ENCODE measurements at places on chromosomes 7 and 10. TPM values are rescaled to one million over a fixed set of nuclear protein-coding genes. Genes with fewer than 3 reads are reported as not detected.

MINPP1 gene
- 5.0 TPM for total RNA-seq

GRCh38 chr7:55641811-55642210 lies 69.5 kb upstream of the VOPP1 start:
- DNase-seq: no peak

GOLGA7B gene
- total RNA-seq: not detected

DNA sequence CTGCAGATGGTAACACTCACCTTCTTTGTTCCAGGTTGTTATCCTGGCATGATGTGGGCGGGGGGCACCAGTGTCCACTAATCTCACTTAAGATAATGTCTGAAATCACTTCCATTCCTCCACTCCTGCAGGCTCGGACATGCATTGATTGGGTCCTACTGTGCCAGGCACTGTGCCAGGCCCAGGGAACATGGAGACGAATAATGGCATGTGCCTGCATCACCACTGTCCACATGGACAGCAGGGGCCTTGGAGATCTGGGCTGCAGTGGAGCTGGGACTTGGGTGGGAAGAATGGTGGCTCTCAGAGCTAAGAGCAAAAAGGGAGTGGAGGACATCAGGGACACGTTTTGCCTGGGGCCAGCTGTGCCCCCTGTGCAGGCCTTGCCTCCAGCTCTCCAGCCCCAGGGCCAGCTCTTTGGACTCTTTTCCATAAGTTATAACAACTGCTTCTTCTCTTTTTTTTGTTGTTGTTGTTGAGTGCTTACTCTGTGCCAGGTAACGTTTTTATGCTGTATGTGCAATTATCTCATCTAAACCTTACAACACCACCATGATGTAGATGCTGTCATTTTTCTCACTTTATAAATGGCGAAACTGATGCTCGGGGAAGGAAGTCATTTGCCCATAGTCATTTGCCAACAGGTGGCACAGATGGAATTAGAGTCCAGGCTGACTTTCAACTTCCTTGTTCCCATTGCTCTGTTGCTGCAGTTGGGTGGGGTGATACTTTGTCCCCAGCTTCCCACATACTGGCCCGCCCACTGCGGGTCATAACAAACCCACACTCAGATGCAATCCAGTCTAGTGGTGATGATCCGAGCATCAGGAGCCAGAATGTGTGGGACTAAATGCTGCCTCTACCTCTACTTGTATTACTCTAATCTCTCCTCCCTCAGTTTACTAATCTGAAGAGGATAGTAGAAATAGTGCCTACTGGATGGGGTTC lies 19.1 kb downstream of the PLPP4 start:
- no peak for DNase-seq

DNA sequence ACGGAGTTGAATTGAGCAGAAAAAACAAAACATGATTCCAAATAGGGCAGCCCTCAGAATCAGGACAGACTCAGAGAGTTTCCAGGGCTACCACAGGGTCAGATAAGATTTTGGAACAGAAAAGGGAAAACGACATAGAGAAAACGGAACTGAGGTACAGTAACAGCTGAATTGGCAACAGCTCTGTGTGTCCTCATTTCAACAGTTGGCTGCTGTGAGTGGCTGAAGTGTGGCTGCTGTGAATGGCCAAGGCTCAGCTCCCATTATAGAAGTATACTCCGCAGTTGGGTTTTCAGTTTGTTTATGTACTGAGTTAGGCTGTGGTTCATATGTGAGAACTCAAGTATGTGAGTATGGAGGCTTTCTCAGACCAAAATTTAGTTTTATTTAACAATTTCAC lies 32.0 kb downstream of the ANTXRL start:
- DNase-seq: no peak

DNA sequence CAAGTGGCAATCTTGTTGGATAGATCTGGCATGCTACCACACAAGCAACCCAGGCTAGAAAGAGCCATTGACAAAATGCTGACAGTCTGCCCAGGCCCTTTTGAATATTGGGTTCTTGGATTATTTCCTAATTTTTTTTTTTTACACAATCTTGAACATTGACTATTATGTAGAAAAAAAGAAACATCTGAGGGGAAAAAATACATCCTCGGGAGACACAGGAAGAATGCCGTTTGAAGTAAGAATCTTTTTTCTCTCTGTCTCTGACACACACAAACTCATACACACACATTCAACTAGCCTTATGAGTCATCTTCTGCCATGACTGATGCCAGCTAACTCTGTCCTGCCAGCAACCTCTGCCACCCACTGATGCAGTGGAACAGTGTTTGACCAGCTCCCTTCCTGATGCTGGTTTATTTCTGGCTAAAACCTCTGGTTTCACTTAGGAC lies 47.2 kb downstream of the SORBS1 start:
- DNase-seq: no peak

LBX1 gene
- not detected for total RNA-seq

DNA sequence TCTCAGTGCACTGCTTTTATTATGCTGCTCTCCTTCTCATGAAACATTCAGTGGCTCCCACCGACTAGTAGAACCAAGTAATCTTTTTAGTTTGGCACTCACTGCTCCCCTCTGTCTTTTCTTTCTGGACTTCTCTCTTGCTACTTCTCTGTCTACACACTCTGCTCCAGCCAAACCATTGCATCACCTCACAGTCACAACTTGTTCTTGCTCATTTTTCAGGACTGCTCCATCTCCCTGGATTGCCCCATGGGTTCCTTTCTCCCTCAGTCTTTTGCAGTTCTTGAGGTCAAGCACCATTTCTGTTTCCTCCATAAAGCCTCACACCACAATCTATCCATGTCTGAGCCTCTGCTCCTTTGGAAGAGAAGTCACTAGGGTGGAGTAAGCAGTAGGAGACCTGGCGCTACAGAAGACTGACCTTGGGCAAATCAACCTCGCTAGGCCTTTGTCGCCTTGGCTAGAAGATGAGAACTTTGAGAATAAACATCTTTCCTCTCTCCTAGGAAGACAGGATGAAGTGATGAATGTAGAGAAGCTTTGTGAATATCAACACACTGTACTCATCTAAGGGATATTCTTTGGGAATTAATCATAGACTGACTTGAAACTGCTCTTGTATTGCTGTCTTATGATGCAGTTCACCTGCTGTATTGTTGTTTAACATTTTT lies 186.2 kb downstream of the LRMDA start:
- DNase-seq: no peak

DNA sequence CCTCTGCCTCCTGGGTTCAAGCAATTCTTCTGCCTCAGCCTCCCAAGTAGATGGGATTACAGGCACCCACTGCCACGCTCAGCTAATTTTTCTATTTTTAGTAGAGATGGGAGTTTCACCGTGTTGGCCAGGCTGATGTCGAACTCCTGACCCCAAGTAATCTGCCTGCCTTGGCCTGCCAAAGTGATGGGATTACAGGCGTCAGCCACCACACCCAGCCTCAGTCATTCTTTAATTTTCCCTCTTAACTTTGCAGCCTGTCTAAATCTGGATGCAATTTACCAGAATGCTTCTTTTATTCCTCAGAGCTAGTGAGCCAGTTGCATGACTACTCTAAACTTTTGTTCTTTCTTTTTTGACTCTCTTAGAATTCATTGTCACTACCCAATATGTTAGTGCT lies 90.5 kb upstream of the CSTF2T start:
- DNase-seq: no peak

GRCh38 chr10:110175406-110175805 lies 32.0 kb upstream of the MXI1 start:
- DNase-seq: no peak

DNA sequence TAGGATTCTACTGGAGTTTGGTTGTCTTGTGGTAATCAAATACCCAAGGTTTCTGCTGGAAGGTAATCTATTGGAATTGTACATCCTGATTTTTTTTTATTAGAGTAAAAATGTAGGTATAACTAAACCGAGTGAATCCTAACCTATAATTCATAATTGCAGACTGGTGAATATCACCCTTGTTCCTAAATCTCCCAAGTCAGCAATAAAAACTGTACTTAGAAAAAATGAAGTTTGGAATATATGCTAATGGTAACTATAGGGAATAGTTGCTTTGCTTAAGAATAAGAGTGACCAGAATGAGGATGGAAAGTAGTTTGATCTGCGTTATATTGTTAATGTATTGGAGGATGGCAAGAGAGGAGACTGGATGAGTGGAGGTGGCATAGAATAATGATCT lies 10.7 kb upstream of the FZD8 start:
- no peak for DNase-seq

- DNase-seq: no peak
Measured at GRCh38 chr7:102890292-102890970, 22.4 kb upstream of the LRRC17 start.

DNA sequence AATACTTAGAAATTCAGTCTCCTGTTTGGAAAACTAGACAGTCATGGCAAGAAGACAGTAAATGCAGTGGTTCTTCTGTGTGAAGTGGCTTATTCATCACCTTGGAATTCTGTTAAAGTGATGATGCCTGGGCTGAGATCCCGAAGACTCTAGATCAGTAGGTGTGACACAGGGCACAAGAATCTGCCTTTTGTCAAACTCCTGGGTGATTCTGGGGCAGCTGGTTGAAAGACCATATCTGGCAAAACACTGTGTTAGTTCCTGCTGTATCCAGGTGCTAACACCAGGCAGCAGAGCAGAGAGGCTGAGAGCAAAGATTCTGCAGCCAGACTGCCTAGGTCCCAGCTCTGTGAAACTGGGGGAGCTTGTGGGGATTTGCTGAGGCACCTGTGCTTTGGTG lies 26.5 kb downstream of the MRC1 start:
- no peak for DNase-seq

DNA sequence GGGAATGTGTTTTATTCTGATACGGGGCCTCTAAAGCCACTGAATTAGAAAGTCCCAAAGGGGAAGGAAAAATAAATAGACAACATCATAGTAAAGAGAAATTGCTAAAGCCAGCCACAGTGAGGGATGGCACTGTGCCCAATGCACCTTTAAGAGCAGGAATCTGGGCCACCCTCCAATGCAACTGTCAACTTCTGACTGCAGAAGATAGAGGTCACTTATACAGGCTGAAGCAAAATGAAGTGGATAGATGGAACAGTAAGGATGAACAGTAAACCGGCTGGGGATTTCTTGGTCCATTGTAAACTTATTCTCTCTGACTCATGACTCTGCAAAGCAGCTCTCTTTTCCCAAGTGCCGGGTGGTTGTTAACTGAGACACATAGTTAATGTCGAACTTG lies 54.0 kb upstream of the KCNIP2 start:
- peak; percentile 47 for DNase-seq

PTPRE gene
- total RNA-seq: 15.1 TPM

DNA sequence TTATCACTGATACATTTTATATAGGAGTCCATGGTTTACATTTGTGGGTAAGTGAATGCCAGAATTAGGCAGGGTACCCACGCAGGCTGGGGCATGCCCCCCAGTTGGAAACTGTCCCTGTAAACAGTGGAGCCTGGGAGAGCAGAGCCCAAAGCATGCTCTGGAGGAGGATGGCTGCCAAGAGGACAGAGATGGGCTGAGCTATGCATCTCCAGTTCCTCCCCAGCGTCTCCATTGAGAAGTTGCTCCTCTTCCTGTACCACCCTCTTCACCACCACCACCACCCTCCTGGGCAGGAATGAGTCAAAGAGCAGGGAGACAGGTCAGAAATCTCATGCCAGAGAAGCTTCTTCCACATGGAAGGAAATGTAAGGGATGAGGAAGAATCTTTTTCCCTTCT lies 67.7 kb upstream of the KMT2E start:
- no peak for DNase-seq

DNA sequence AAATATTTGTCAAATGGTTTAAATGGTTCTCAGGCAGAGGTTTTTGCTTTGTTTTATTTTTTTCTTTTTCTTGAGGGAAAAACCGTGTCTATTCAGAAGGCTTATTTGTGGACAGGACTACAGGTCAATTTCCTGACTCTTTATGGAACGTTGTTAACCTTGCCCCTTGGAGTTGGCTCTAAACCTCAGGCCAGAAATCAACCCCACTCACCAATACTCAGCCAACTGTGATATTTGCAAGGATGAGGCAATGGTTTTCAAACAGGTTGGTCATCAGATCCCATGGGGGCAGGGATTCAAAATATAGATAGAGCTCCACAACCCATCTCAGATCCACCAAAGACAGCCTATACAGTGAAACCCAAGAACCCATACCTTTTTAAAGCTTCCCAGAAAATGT lies 10.2 kb downstream of the PDLIM1 start:
- DNase-seq: no peak

DNA sequence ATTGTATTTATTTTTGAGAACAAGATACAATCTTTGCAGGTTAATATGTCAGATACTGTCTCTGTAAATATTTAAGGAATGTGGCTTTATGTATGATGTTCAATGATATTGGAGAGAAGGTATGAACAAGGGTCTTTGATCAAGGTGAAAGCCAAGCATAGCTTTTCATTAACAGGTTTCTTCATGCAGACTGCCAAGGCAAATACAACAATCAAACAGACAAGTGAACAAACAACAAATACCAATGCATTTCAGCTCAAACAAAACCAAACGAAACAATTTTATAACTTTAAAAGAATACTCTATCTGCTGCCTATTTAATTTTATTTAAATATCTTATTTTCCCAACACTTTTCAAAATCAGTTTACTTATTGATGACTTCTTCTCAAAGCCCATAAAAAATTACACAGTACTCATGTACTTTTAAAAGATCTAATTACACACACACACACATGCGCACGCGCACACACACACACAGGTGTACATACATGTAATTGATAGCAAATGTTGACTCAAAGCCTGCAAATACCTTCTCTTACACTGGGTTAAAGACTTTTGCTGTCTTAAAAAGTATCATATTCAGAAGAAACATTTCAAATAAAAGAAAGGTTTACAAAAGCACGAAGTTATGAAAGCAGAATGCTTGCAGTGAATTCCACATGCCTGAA lies 201.1 kb upstream of the CCDC6 start:
- DNase-seq: no peak

CHST15 gene
- 4.0 TPM for total RNA-seq

GRCh38 chr7:23472956-23473843 lies 2.9 kb upstream of the IGF2BP3 start:
- no peak for DNase-seq

DNA sequence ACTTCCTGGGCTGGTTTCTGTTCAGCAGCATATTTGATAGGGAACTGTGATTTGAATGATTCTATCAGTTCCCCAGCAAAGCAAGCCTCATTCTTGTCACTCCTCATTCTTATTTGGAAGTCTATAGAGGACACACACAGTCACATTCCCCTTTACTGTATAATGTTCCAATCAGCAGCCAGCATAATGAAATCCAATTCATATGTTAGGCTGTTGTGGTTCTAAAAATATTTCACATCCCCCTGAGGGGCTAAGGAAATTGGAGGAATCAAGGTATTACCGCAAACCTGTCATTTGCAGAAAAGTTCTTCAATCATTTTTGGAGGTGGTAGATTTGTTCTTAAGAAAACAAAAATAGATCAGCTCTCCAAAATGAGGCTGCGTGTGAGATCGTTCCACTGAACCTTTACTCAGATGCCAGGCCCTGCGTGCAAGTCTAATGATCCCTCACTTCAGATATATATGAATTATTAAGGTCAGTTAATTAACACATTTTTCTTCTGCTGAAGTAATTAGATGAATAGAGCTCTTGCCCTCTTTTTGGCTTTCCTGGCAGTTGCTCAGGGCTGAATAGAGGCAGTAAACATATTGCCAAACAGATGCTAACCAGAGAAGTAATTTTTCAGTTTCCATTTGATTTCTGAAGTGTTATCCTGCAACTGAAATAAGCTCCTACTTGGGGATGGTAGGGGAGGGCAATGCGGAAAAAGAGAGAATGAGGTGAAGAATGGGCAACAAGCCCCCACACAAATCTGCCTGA lies 31.8 kb downstream of the LSMEM1 start:
- DNase-seq: no peak

Data from left ventricle myocardium superior (tissue), 1 donor.